AG20443 (cell line): ENCODE measurements at places on chromosomes 16 and 17.
A peak's percentile ranks its signal among the peaks of the same experiment; 100 is the strongest.

- DNase-seq = no peak
Observed at GRCh38 chr16:78235876-78236275, 136.4 kb downstream of the WWOX start.

DNA sequence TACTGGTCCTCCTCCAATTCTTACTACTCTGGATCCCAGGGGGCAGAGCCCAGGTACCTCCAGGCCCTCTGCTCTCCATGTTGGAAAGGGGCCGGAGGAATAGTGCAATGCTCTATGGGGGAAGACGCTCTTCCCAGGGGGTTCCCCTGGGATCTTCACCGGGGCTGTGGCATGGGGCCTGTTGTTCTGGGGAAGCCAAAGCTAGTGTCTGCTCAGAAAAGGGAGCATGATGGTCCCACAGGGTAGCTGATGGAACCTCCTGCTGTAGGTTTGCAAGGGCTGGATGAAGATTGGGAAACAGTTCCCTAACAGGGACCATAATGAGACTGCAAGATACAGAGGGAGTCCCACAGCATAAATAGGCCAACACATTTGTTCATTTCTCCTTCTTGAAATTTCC is 114.7 kb downstream of the IRX5 start:
- DNase-seq = no peak

DNA sequence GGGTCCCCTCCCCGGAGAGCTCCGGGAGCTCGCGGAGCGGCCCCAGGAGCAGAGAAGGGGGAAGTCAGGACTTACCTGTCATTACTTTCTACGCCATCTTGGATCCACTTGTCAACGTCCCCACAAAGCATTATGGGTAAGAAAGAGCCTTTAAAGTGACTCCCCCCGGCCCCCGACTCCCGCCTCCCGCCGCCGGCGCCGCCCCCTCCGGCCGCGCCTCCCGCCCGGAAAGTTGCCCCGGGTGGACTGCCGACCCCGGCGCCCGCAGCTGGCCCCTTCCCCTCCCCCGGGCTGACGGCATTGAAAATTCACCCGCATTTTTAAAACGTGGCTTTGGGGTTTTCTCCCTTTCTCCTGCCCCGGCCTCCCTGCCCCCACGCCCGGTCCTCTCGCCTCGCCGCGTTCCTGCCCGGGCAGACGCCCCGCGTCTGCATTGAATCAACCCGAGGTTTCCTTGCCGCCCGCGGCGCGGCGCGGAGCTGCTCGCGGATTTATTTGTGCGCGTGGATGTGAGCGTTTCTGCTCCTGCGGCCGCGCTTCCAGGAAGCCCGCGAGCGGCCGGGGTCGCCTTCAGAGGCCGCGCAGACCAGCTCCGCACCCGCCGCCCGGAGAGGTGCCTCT is at the start of gene HELZ:
Gene HELZ (minus strand): TSS at position 124 of the 621 bp plus-strand sequence. CDS start 26,392 bp downstream, outside the sequence.
- peak; percentile 93 for DNase-seq

GRCh38 chr17:48584223-48584741 is 5.8 kb downstream of the HOXB3 start:
- peak; percentile 50 for DNase-seq
